ENCODE measurements at places on chromosomes 1 and 21.

- DNase-seq = no peak
Observed at GRCh38 chr1:162706003-162706402, 73.7 kb downstream of the DDR2 start.

DNA sequence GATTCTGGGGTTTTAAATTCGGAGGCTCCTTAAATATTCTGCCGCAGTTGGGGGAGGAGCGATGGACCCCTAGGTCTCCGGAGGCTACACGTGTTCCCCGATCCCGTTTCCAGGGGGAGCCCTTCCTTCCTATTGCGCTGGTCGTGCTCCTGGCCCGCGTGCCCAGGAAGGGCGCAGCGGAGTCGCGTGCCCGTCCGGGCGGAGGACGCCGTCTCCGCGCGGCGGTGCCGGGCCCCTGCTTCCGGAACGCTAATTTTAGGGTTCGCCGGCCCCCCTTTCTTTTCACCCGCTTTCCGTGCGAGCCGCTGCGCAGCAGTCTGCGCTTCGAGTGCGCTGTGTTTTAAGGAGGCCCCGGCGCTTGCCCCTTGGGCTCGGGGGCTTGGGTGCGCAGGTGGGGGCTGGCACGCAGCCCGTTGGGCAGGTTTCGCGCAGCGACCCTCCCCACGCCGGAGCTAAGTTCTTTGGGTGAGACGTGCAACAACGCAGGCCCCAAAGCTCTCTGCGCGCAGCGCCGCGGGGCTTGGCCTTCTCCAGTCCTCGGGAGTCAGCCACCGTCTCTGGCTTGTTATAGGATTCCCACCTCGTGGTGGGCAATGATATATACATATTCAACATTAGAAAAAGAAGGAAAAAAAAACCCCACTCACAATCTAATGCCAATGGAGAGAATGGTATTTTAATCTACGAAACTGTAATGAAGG lies 43.5 kb upstream of the DNAJC6 start:
- peak; percentile 21 for DNase-seq

GRCh38 chr1:211639475-211640300 lies 35.7 kb downstream of the NEK2 start:
- DNase-seq = no peak

- no peak for DNase-seq
Observed at GRCh38 chr1:204465546-204466415, 28.8 kb downstream of the PIK3C2B start.

- no peak for DNase-seq
Observed at GRCh38 chr1:86861424-86861823, 52.5 kb downstream of the SELENOF start.

GRCh38 chr1:20476265-20477038 lies 9.6 kb downstream of the CAMK2N1 start:
- no peak for DNase-seq

DNA sequence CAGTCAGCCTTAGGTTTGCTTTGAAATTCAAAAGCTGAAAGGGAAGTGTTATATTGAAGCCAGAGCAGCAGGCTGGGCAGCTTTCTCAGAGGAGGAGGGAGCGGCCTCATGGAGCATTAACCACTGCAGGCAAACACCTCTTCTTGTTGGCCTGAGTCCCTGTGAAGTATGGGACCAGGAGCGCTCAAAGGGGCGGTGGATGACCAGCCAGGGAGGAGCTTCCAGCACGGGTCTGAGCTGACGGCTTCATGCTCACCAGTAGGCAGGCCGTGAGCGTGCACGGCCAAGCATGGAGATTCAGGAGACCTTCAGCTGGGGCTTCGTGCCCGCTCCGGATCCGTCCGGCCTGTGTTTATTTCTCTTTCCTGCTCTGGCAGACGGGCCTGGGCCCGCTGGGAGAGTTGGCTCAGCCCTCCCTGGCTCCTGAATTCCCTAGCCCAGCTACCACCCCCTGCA lies 245.2 kb downstream of the TRABD2B start:
- no peak for DNase-seq

DNA sequence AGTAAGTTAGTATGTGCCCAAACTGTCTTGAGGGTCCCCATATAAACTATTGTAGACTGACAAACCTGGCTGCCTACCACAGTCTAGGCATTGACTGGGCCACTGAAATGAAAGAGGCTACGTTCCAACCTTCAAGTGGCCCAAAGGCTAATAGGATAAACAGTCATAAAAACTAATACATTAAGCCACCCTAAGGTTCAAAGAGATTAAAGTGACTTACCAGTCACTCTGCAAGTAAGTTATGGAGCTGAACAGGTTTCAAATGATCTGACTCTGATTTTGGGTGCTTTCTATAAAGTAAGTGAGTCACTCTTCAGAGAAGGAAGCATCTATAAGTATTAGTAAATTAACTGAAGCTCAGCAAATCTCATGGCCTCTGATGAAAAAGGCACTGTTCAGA lies 38.0 kb downstream of the PLPP3 start:
- no peak for DNase-seq

DNA sequence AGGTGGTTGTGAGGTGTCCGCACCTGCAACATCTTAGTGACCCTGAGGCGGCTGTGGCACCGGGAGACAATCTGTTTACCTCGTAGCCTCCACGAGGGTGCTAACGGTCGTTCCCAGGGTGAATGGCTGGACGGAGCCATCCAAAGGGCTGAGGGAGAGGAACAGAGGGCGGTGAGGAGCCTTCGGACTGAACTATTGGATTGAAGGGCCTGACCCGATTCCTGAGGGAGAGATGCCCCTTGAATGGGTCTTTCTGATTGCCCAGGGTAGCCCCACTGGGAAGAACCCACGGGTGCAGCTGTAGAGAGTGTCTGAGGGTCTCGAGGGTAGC lies 2.3 kb downstream of the NR5A2 start:
- DNase-seq = no peak

GRCh38 chr1:223212441-223212840 lies 69.4 kb upstream of the TLR5 start:
- DNase-seq = no peak

DNA sequence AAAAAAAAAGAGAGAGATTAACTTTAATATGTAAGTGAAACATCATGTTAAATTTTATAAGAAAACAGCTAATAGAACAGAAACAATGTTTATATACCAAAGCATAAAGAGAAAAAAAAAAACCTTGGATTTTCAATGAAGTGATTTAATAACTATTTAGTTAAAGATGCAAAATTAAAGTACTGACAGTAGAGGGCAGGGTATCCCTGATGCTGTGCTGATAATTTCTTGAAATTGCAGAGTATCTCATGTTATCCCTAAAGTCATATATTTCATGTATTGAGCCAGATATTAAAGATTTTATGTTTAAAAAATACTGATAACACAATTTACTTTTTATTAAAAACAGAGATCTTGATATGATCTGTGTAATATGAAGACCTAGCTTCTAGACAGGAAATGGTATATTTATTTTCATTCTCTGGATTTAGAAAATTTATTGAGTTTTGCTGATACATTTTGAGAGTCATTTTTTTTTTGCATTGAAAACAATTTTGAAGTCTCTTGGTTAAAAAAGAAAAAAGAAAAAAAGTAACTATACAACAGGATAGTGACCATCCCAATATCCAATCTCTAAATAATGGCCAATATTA lies 273.2 kb downstream of the USP25 start:
- DNase-seq = no peak

GRCh38 chr1:2492091-2492490 lies 16.0 kb downstream of the PLCH2 start:
- no peak for DNase-seq

DNA sequence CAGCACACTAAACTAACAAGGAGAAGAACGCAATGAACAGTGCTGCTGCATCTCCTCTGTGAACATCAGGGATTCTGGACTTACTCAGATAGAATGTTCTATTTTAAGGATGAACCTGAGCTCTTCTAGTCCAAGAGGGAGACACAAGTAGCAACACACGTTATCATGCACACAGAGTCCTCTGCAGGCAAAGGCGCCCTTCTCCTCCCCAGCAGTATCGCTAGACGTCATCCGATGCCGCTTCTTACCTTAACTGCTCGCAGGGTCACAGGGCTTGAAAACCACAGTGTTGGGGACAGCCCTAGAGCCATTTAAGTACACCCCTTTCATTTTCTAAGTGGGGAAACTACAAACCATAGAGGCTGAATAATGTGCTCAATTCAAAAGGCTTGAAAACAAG lies 74.5 kb downstream of the HIVEP3 start:
- no peak for DNase-seq

DNA sequence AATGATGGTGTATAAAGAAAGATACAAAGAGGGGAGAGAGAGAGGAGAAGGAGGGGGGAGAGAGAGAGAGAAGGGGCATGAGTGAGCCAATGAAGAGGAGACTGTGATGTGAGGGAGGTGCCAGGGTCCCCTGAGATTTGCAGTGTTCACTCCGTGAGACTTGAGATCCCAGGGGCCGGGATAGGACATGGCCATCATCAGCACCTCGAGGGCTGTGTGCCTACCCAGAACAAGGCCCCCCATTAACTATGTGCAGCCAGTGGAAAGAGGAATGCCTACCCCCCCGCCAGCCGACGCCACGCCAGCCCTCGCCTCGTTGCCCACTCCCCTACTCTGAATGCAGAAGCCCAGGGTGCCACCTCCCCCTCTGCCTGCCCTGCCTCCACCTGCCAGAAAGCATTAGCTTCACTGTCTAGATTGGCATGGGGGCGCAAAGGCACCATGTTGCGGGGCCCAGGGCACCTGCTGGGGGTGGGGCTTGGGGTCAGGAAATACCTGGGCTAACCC lies 14.8 kb downstream of the LGR6 start:
- no peak for DNase-seq

- DNase-seq = no peak
Observed at GRCh38 chr21:14763695-14764064, 217.6 kb upstream of the SAMSN1 start.

GRCh38 chr1:74729741-74730478 lies 2.9 kb downstream of the CRYZ start:
- DNase-seq = no peak

GRCh38 chr21:16305686-16306085 lies 575.9 kb downstream of the USP25 start:
- no peak for DNase-seq

DNA sequence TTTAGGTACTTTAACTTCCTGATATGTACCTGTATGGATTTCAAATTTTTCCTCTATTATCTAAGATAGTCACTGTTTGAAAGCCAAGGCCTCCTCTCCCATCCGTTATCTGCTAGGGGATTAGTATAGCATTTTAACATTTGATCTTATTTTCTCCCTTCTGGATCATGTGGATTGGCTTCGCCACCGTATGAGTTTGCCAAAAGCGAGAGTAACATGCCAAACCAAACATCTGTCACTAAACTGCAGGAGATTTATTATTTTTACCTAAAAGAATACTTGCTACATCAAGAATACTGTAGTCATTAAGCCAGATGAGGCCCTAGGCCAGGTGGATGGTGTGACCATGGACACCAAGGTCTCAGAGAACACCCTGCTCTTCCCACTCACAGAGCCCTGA lies 28.5 kb upstream of the EEIG2 start:
- DNase-seq = no peak

- no peak for DNase-seq
Observed at GRCh38 chr1:57894315-57894714, 470.5 kb upstream of the DAB1 start.

Data from CD8-positive, alpha-beta memory T cell (primary cell).